ENCODE measurements at places on chromosomes 1 and 21.

GRCh38 chr1:47184090-47184821 is 5.6 kb downstream of the PDZK1IP1 start:
- DNase-seq: no peak

- DNase-seq: no peak
Measured at GRCh38 chr1:80656014-80656636, 1144.6 kb upstream of the ADGRL2 start.

DNA sequence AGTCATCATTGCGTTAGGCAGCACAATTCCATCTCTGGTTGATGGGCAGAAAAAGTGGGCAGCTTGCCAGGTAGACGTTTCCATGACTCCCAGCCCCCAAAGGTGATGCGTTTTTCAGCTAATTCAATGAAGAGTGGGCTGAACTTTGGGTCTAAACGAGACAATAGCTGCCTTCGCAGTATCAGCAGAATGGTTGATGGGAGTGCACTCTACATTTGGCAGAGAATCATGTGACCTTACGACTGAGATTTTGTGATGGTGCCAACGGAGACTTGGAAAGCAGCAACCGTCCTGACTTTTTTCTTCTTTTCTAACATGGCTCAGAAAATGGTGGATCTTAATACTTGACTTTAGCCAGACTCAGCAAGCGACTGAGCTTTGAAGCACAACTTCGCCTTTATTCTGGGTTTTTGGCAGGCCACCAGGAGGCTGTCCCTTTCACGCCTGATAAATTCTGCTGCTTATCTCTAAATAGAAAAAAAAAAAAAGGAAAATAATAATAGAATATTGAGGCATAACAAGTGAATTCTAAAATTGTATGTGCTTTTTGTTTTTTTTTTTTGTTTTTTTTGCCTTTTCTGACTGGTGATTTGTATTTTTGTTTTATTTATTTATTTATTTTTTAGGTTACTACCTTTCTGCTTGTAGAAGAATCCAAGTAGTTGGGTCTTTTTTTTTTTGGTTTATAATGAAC is 804.8 kb downstream of the USP25 start:
- no peak for DNase-seq

DNA sequence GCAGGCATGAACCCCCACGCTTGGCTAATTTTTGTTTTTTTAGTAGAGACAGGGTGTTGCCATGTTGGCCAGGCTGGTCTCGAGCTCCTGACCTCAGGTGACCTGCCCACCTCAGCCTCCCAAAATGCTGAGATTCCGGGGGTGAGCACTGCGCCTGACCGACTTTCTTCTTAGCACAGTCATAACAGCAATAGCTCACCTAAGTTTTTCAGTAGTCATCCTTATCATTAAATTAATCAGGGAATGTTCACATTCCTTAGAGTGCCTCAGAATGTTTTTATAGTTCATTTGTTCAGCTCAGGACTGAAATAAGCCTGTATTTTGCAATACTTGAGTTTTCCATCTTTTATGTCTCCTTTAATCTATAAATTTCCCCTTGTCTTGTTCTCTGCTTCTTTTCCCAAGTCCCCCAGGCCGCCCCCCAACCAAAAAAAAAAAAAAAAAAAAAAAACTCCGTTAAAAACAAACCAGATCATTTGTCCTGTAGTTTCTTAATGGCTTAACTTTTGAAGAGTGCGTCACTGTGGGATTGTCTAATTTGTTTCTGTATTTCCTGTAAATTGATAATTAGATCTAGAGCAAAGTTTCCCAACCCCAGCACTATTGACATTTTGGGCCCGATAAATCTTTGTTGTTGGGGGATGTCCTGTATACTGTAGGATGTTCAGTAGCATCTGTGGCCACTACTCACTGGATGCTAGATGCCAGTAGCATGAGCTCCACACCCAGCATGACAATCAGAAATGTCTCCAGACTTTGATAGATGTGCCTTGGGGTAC is 120.7 kb downstream of the ITSN1 start:
- no peak for DNase-seq

Data from suppressor macrophage treated with lipopolysaccharide for 4 hours (primary cell).